NCI-H1694 treated with DMSO at 0.1 percent for 48 hours (cell line): ENCODE measurements at places on chromosomes 6 and 20.
A peak's percentile ranks its signal among the peaks of the same experiment; 100 is the strongest.

DNA sequence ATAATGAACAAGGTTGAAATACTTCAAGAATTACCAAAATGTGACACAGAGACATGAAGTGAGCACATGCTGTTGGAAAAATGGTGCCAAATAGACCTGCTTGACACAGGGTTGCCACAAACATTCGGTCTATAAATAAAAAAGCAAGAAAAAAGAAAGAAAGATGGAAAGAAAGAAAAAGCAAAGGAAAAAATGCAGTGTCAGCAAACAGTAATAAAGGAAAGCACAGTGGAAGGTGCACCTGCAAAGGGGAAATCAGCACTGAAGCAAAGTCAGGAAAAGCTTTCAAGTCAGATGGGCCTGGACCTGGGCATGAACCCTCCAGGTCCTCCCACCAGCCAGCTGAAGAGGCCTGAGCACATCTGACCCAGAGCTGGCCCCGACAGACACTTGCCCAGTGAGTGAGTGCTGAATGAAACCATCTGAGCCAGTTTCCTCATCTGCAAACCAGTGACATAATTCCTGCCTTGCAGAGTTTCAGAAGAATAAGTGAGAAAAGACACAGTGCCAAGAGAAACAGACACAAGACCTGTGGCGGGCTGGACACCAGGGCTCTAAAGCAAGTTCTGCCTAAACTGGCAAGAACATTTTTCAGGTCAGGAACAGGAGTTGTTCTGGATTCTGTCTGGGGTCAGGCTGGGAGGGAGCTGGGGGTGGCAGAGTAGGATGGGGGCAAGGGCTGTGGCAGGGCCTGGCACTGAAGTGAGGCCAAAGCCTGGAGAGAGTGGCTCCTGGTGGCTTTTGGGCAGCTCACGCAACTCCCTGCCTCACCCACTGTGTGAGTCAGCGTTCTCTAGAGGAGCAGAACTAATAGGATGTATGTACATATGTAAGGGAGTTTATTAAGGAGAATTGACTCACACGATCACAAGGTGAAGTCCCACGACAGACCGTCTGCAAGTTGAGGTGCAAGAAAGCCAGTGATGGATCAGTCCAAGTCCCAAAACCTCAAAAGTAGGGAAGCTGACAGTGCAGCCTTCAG is 23.9 kb upstream of the MICB start:
- DNase-seq = no peak

DNA sequence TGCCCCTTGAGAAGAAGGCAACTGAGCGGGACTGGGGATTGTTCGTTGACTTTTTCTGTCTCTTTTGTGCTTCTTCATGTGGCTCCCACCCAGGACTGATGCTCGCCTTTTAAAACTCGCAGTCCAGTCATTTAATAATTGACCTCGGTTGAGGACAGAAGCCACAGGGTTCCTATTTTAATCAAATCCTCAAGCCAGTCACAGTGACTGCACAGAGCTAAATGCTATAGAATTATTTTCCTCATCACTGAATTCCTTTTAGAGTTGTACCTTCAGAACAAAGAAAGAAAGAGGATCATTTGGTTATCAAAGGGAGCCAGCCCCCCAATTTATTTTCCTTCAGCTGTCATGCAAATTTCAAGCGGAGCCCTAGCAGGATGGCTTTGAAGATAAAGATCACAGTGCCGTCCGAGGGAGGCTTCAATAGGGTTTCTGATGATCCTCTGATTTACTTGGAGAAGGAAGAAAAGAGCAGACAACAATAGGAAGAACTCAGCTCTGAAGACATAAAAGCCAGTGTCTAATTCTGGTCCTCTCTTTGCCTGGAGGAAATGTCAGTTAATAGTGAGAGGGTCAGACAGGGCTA is 186.6 kb downstream of the DOK5 start:
- no peak for DNase-seq

- DNase-seq = peak; percentile 51
Measured at GRCh38 chr20:9407805-9408421, 106.5 kb upstream of the LAMP5 start.

DNA sequence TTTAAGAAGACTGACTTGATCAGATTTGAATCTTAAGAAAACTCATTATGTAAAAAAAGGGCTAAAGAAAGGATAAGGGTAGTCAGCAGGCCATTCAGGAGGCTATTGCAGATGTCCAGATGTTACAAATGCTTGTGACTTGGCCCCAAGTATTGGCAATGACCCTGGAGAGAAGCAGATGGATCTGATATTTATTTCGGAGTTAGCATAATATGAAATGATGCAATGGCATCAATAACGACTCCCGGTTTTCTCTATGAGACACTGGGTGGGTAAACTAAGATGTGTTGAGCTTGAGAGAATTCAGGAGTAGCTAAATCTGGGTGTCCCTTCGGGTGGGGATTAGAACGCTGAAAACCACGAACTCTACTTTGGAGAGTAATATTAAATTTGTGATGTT is 149.7 kb downstream of the LAMA2 start:
- DNase-seq = no peak

GRCh38 chr6:152727507-152727906 is 23.1 kb upstream of the VIP start:
- no peak for DNase-seq

DNA sequence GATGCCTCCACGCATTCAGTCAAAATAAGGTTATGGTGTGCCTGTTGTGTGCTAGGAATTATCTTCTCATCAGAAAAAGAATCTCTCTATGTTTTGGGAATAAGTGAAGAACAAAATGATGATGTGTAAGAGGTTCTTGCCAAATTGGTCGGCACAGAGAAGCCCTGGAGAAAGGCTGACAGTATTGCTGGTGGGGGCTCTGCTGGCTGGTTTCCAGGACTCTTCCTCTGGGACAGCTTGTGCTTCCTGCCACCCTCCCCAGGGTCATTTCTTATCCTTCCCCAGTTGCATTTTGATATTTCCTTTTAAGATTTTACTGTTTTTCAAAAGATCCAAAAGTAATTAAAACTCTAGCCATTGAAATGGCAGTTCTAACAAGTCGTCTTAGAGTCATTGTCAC is 22.1 kb downstream of the CST4 start:
- no peak for DNase-seq

DNA sequence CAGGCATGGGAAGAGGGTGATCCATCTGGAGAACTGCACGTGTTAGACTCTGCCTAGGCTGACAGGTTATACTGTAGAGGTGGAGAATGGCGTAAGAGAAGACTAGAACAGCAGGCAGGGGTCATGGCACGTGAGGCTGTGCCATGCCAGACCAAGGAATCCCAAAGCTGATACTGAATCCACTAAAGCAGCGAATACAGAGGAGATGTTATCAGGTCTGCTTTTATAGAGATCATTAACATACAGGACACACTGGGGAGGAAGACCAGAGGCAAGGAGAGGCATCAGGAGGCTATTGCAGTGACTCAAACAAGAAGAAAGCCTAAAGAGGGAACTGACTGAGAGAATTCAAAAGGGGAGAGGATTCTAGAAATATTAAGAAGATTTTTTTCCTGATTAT is 12.9 kb downstream of the PHACTR1 start:
- DNase-seq = no peak

GRCh38 chr6:111061508-111061907 is 25.8 kb upstream of the SLC16A10 start:
- no peak for DNase-seq

DNA sequence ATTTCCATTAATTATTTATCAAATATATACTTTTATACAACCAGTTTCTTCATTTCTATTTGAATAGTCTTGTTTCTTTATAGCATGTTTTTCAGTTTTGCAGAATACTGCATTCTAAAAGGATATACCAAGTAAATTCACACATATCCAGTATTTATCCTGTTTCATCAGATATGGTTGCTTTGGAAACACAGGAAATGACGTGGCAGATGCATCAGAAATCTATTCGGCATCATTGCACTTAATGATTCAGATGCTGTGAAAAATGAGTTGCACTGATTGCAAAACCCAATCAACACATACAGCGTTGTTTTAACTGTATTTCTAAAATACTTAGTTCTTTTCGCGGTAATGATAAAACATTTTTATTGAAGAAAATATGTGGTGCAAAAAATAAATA is 594.9 kb downstream of the CDH26 start:
- DNase-seq = no peak

DNA sequence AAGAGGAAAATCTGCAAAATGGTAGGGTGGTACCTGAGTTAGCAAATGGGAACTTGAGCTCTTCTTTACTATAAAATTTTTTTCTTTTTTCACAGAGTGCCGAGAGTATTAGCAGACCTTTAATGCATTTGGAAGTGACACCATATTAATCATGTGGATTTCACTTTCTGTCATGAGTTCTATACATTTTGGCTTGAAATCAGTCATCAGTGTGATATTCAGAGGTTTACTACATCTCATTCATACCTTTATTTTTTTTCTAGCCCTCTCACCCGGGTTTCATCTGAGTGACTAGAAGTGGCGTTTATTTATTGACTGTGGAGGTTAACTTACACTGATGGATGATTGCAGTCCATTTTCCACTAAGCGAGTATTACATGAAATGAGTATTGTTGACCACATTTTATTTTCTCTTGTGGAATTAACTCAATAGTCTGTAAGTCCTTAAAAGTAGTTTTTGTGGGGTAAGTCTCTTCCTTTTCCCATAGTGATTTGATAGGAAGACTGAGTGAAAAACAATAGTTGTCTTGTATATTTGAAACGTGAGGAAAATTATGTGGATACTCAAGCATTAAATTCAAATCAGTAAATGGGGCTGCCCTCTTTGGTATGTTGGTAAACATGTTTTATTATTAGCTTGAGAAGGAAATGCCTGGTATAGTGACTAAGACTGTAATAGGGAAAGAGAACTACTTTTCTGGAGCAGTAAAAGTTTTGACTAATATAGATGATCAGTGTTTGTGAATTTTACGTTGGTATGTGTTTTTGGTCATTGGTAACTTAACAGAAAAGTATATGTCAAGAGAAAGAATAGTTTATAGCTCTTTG is 55.5 kb downstream of the JARID2 start:
- no peak for DNase-seq

- DNase-seq = no peak
Measured at GRCh38 chr20:43916881-43917371, 2.3 kb downstream of the TOX2 start.

GRCh38 chr20:24608926-24609667 is 139.7 kb downstream of the SYNDIG1 start:
- no peak for DNase-seq

- no peak for DNase-seq
Measured at GRCh38 chr6:137661601-137662000, 167.4 kb upstream of the OLIG3 start.

- DNase-seq = no peak
Measured at GRCh38 chr6:170271771-170272314, 19.0 kb downstream of the DLL1 start.
